Stimulated activated CD8-positive, alpha-beta memory T cell treated with anti-CD3 and anti-CD28 coated beads, Interleukin-2, amount 100 ng/mL, for 1 hour (primary cell): ENCODE measurements at places on chromosomes 3 and 15.

DNA sequence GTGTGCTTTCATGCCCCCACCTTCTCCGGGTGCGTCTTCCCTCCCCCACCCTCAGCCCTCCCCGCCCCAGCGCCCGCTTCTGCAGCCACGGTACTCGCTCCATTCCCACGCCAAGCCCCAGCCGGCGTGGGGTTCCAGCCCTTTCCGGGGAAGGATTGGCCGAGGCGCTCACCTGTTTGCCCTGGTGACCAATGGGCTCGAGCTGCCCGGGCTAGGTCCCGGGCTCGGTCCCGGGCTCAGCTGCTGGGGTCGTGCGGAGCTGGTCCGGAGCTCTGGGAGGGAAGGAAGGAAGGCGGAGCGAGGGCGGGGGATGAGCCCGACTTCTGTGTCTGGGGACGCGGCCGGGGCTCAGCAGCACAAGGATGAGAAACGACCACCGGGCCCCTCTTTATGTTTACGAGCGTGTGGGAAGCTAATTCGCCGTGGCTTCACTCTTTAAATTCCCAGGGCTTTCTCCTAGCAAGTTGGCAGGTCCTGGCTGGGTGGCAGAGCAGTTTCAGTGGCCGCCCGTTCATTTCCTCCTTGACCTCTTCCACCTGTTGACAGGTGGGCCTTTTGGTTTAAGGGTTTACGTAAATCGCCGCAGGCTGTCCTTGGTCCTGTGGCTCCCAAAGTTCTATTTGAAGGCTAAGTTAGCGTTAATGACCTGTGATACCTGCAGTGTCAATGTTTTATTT, at the start of gene IGSF10:
Gene IGSF10 (minus strand): TSS at position 288 of the 677 bp plus-strand sequence. CDS start 2,352 bp downstream, outside the sequence.
- no peak for DNase-seq

- no peak for DNase-seq
Measured at GRCh38 chr3:166303681-166304080, 466.5 kb upstream of the BCHE start.

- no peak for DNase-seq
Measured at GRCh38 chr15:34243226-34243625, 18.4 kb downstream of the EMC4 start.

GRCh38 chr3:110323349-110323748, 748.3 kb upstream of the NECTIN3 start:
- DNase-seq, result no peak

DNA sequence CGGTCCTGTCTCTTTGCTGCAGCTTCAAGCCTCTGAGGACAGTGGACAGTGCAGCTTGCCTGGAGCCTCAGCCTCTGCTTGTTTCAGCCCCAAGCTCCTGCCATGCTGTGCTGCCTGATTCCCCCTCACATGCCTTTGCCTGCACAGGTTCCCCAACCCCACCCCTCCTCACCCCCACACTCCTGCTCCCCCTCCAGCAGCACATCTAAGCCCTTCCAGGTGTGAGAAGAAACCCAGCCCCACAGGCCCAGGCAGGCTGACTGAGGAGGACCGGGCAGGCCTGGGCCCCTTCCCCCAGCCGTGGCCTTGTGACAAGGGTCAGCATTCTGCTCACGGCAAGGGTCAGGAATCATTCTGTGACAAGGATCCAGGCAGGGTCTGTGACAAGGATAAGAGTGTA, 22.8 kb downstream of the VIPR1 start:
- DNase-seq, result no peak

DNA sequence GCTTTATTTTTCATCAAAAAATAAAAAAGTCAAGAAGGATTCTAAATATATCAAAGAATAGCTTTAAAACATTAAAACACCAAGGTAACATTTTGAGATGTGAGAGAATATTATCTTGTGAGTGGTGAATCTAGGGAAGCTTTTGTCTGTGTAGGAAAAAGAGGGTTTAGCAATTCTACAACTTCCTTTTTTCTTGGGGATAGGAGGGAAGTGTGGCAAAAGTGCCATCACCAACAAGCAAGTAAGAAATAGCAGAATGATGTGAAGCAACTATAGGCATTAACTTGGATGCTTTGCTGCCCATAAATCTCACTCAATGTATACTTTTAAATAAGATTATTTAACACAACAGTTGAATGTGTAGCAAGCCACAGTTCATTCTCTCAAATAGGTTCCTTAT, 57.8 kb upstream of the SUCLG2 start:
- no peak for DNase-seq

DNA sequence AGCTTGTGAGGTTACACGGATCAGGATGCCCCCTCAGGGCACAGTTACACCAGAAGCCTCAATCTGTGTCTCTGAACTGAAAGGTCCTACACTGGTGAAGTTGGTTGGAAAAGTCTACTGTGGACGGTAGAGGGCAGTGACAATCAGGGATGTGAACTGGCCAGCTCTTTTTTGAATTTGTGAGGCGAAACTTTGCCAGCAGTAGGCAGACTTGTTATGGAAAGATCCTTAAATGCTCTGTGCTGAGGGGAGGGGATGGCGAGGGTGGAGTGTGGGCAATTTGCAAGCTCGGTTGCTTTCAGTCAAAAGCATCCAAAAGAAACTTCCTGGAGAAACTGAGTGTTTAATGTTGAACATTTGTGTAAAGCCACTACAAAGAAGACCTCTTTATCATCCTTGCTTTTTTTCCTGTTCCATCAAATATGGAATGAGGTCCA, 127.4 kb upstream of the ABHD17C start:
- DNase-seq, result no peak

DNA sequence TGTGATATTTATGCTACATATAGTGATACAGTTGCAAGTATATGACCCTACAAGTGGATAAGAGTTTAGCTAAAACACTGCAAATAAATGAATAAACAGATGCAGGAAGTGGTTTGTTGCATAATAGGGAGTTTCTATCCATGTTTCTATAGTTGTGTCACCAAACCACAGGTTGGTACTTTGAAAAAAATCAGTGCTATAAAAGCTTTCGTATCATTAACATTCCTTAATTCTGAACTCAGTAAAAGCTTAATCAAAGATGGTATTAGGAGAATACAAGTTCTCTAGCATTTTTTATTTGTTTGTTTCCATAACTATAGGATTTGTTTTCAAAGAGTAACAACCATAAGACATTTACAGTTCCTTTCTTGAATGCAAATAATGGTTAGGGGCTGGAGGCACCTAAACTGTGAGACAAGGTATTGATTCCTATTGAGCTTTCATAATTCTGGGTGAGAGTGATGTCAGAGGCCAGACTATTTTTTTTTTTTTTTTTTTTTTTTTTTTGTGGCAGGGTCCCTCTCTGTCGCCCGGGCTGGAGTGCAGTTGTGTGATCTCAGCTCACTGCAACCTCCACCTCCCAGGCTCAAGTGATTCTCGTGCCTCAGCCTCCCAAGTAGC, 29.6 kb downstream of the CPOX start:
- no peak for DNase-seq

DNA sequence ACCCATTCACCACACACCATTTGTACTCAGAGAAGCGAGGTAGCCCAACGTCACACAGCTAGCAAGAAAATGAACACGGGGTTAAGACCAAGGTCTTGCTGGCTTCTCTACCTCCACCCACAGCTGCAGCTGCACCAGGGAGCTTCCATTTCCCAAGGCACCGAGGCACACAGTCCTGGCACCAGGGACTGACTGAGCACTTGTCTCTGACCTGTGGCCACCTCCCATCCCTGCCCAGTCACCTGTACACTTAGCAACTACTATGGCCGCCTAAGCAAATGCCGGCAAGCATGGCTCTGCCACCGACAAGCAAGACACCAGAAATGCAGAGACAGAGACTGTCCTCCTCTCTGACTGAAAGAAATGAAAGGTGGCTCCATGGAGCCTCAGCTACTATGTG, 15.3 kb downstream of the ZXDC start:
- no peak for DNase-seq

- no peak for DNase-seq
Measured at GRCh38 chr3:71511037-71511436, 72.5 kb downstream of the FOXP1 start.

GRCh38 chr3:130950124-130950523, 56.2 kb downstream of the ATP2C1 start:
- DNase-seq, result no peak

GRCh38 chr3:48143567-48143966, 44.6 kb downstream of the CDC25A start:
- no peak for DNase-seq

- DNase-seq, result no peak
Measured at GRCh38 chr3:61250784-61251173, 473 bp downstream of the FHIT start.

- no peak for DNase-seq
Measured at GRCh38 chr3:117084277-117084676, 374.7 kb downstream of the TUSC7 start.

DNA sequence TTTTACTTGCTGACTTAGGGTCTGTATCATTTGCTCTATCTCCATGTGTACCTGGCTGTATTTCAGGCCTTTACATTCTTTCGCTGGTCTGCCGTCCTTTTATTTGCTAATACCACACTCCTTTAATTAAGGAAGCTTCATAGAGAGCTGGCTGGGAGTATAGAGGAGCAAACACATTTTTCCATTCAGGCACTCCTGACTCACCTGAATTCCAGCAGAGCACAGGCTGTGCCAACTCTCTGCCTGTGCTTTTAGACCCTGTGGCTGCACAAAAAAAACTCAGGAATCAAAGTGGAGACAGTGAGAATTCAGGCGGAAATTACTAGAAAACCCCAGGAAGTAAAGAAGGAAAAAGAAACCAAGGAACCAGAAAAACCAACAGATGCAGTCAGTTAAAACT, 29.0 kb upstream of the ATP10A start:
- no peak for DNase-seq

DNA sequence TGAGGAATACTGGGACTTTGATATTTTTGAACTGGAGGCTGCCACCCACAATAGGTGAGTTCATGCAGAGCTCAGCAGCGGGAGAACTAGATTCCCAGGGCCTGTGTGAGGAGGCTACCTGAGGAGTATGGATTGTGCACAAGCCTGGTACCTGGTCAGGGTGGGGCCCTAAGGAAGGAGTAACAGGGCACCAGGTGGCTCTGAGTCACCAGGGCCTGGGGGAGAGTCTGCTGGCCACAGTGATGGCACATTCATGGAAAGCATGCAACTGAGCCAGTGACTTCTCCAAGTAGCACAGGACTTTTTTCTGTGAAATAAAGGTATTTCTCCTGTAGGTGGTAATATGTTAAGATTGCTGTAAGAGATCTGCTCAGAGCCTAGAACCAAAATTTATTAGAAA, 134.4 kb downstream of the PDE8A start:
- DNase-seq, result no peak

DNA sequence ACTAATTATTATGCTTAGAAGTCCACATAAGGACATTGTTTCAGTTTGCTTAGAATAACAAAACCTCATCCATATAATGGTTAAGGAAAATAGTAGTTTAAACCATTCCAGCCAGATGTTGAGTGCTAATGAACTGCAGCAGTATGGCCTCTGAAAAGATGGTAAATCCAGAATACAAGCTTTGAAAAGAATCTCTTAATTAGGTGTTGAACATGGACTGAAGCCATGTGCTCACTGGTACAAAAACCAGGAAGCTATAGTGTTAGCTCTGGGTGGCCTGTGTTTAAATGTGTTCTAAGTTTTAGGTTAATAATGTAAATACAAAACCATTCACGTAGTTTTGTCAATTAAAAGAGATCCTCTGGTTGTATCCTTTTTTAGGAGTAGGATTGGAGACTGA, 78.2 kb downstream of the GALK2 start:
- DNase-seq, result no peak

DNA sequence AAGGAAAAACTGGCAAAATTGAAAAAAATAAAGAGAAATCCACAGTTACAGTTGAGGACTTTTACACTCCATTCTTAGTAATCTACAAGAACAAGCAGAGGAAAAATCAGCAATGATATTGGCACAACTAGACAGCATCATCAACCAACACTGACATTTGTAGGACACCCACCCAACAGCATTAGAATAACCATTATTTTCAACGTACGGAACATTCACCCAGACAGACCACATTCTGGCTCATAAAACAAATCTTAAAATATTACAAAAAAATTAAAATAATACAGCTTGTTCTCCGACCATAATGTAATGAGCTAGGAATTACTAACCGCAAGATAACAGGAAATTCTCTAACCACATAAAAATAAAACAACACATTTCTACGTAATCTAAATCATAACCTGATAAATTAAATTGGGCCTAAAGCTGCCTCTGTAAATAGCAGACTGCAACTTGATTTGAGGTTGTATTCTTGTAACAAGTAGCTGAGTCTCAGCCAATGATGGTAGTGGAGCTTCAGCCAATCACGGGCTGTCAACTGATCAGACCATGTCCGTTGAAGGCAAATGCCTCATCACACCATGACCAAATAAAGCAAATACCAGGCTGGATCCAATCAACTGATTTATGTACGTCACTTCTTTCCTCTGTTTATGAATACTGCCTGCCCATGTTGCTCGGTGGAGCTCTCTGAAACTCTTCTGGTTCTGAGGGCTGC, 9.2 kb downstream of the PLSCR4 start:
- no peak for DNase-seq

DNA sequence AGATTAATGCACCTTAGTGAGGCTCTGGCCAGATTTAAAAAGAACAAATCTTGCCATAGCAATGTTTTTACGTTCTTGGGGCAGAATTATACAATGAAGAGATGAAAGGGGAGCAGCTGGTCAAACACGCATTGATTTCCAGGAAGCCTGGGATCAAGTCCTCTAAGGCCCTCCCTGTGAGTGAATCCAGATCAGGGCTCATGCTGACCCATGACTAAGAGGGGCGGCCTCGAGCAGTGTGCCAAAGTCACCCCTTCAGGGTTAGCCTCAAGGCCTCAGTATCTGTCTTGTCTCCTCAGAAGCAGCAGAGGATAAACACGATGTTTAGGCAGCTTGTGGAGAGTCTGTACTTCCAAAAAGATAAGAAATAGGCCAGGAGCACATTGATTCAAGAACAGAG, 9.3 kb upstream of the RBP1 start:
- no peak for DNase-seq

DNA sequence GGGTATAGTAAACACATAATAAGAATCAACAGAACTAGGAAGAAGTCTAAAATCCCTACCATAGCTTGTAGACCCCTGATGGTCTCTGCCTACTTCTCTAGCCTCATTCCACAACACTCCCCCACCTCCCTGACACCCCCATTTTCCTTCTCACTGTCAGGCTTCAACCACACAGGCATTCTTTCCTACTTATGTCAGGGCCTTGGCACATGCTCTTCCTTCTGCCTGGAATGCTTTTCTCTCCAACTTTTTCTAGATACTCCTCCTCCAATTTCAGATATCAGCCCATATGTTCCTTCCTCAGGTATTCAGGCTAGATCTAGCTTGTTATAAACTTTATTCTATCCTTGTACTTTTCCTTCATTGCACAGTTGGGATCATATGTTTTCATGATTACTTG, 106.0 kb upstream of the MRPL3 start:
- DNase-seq, result no peak

- DNase-seq, result no peak
Measured at GRCh38 chr3:24622696-24623225, 128.1 kb upstream of the THRB start.

GRCh38 chr3:27376109-27376772, 7.1 kb upstream of the NEK10 start:
- no peak for DNase-seq

DNA sequence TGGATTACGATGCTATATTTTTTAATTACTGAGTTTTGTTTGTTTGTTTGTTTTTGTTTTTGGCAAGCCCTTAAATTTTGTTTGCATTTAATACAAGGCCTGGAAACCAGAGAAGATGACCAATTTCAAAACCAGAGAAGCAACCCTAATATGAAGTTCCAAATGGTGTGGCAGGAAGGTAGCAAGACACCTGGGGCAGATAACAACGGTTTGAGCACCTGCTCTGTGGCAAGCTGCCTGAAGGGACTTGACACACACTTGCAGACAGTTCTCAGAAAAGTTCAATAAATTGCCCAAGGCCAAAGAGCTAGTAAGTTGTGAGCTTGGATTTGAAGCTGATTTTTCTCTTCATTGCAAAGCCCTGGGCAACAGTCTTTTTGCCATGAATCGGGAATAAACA, 151.2 kb upstream of the UBE2E1 start:
- no peak for DNase-seq
